ENCODE measurements at places on chromosomes 12 and 14. TPM values are rescaled to one million over a fixed set of nuclear protein-coding genes. Genes with fewer than 3 reads are reported as not detected.

DNA sequence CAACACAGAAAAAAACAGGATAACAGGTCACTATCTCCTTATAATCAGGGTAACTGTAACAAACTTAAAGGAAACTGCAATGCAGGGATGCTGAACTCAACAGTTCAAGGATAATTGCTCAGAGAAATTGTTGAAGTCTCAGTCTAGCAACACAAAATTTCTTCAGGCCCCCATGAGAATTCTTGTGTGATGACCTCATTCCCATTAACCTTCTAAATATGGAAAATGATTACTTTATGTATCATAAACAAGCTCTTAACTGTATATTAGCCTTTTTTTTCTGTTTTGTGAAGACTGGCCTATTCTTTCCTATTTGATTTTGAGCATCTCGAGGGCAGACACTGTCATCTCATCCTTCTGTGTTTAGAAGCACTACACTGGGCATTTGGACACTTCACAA lies 47.1 kb downstream of the IGF1 start:
- H3K36me3 ChIP-seq = no peaks in the 10 kb centered on the region
- DNase-seq = no peak
- no peak overlapping the region for H3K27ac ChIP-seq
- no peak overlapping the region for H3K4me3 ChIP-seq
- no peaks in the 10 kb centered on the region for H3K27me3 ChIP-seq

- peak overlapping the region; percentile 4 for H3K27ac ChIP-seq
- peaks cover 21% of the 10 kb centered on the region for H3K4me1 ChIP-seq
- H3K36me3 ChIP-seq = no peaks in the 10 kb centered on the region
Measured at GRCh38 chr12:51216642-51217041, 1.2 kb downstream of the POU6F1 start.

- H3K27me3 ChIP-seq = peaks cover 22% of the 10 kb centered on the region
- no peaks in the 10 kb centered on the region for H3K36me3 ChIP-seq
- peak within 1 kb of the TSS; percentile 99 for H3K27ac ChIP-seq
- peak within 1 kb of the TSS; percentile 94 for H3K4me3 ChIP-seq
- DNase-seq = peak; percentile 95
Measured at GRCh38 chr14:105065280-105066228, at the start of gene GPR132. Gene GPR132, minus strand, starts transcription at chr14:105065430. Its CDS starts 10,010 bp downstream, at chr14:105055420.

- H3K27ac ChIP-seq = peak overlapping the region; percentile 9
- H3K36me3 ChIP-seq = no peaks in the 10 kb centered on the region
- no peak for DNase-seq
- H3K4me3 ChIP-seq = no peak overlapping the region
- H3K4me1 ChIP-seq = peaks cover 12% of the 10 kb centered on the region
- H3K27me3 ChIP-seq = no peaks in the 10 kb centered on the region
Measured at GRCh38 chr14:100028990-100029677, 36.1 kb upstream of the EVL start.

- no peak for DNase-seq
- no peak overlapping the region for H3K27ac ChIP-seq
- no peaks in the 10 kb centered on the region for H3K4me1 ChIP-seq
- no peaks in the 10 kb centered on the region for H3K27me3 ChIP-seq
Measured at GRCh38 chr14:99574099-99574880, 29.7 kb downstream of the CCDC85C start.

GRCh38 chr12:125386652-125387051 lies 321.4 kb downstream of the AACS start:
- DNase-seq = no peak
- no peak overlapping the region for H3K4me3 ChIP-seq
- H3K27me3 ChIP-seq = peaks cover 2% of the 10 kb centered on the region

DNA sequence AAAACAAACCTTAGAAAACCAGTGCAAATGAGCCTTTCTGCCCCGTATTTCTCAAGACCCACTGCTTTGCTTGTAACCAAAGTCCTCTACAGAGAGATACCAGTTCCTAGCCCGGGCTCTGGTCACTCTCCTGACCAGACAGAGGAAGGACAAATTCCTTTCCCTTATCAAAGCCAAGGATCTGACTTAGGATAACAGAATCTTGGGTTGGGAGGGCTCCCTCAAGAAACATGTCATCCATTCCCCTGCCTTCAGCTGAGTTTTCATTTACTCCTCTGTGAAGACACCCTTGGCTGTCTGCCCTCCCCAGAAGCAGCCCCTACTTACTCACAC lies 116.0 kb upstream of the PARP11 start:
- no peaks in the 10 kb centered on the region for H3K36me3 ChIP-seq
- no peak overlapping the region for H3K4me3 ChIP-seq
- H3K27me3 ChIP-seq = peaks cover 13% of the 10 kb centered on the region
- no peak overlapping the region for H3K27ac ChIP-seq
- no peak for DNase-seq

DNA sequence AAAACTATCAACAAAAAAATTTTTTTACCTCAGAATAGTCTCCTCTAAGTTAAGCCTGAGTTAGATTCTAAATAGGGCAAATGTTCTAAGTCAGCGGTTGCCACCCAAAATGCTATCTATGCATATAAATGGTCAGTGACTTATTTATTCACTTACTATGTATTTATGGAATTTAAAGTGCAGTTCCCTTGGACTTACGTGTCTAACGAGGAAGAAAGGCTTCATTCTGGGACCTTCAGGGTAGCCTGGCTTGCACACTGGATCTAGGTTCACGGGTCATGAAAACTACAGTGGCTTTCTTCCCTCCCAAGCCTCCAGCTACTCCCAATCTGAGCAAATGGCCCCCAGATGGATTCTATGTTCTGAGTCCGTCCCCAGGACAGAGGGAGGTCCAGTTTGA lies 77.1 kb downstream of the ARF6 start:
- peaks cover 3% of the 10 kb centered on the region for H3K36me3 ChIP-seq
- no peaks in the 10 kb centered on the region for H3K27me3 ChIP-seq
- H3K4me1 ChIP-seq = peaks cover 36% of the 10 kb centered on the region
- DNase-seq = no peak
- no peak overlapping the region for H3K27ac ChIP-seq

DNA sequence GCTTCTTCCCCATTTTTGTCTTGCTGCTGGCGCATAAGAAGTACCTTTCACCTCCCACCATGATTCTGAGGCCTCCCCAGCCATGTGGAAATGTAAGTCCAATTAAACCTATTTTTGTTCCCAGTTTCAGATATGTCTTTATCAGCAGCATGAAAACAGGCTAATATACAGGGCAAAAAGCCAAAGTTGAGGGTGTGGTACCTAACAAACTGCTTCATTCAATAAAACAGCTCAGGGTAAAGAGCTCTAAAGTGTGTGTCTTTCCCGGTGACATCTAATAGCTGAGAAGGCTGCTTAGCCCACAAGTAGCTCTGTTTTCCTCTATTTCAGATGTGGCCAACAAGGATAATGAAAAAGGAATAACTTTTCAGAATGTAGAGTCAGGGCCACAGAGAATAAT lies 76.7 kb upstream of the SLC8A3 start:
- H3K27ac ChIP-seq = no peak overlapping the region
- H3K4me1 ChIP-seq = no peaks in the 10 kb centered on the region
- H3K27me3 ChIP-seq = peaks cover 1% of the 10 kb centered on the region
- H3K4me3 ChIP-seq = no peak overlapping the region
- no peaks in the 10 kb centered on the region for H3K36me3 ChIP-seq

DNA sequence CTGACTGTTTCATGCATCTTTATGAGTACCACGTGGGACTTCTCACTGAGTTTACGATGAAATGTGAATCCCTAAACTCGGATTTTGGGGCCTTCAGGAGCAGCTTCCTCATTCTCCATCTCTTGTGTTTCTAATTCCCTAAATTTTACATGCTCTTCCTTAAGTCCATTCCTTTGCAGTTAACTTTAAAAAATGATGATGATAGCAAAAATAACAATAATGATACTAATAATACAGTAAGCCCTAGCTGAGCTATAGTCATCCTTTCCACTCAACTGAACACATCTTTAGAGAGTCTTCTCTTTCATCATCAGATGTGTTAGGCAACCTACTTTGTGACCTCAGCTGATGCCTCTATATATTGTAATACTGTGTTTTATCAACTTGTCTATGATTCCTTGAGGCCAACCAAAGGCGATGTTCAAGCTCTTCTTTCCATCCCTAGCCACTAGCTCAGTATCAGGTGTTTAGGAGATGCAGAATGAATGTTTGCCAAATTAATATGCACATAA lies 1196.4 kb downstream of the VRK1 start:
- peaks cover 14% of the 10 kb centered on the region for H3K4me1 ChIP-seq
- no peak for DNase-seq
- H3K4me3 ChIP-seq = no peak overlapping the region
- peaks cover 4% of the 10 kb centered on the region for H3K27me3 ChIP-seq
- peak overlapping the region; percentile 43 for H3K27ac ChIP-seq

GRCh38 chr12:32104572-32105355 lies 1.9 kb upstream of the BICD1 start:
- no peak overlapping the region for H3K27ac ChIP-seq

DNA sequence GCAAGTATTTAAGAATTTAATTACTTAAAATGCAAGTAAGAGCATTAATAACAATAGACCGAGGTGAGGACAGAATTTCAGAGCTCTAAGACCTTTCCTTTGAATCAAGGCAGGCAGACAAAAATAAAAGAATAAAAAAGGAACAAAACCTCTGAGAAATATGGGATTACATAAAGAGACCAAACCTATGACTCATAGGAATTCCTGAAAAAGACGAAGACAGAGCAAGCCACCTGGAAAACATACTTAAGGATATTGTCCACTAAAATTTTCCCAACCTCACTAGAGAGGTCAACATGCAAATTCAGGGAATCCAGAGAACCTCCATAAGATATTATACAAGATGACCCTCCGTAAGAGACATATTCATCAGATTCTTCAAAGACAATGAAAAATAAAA lies 325.1 kb downstream of the AEBP2 start:
- no peak overlapping the region for H3K4me3 ChIP-seq
- no peak for DNase-seq
- H3K27ac ChIP-seq = no peak overlapping the region

DNA sequence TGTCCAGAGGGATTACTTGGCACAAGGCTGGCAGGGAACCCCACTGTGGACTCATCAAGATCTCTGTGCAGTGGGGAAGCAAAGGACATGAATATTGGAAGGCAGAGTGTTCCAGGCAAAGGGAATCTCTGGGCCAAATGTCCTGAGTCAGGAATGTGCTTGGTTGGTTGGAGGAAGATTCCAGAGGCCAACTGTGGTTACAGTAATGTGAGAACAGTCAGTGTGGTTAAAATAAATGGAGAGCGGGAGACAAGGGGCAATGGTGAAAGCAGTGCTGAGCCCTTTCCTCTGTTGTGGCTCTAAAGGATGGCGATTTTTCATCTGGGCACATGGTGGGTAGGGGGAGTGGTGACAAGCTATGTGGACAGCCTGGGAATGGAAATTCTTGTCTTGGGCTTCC lies 948.2 kb downstream of the BCL11B start:
- H3K4me1 ChIP-seq = peaks cover 2% of the 10 kb centered on the region
- H3K27me3 ChIP-seq = peaks cover 1% of the 10 kb centered on the region
- H3K4me3 ChIP-seq = no peak overlapping the region
- peaks cover 5% of the 10 kb centered on the region for H3K36me3 ChIP-seq

- H3K4me3 ChIP-seq = no peak overlapping the region
- no peaks in the 10 kb centered on the region for H3K36me3 ChIP-seq
- H3K27me3 ChIP-seq = no peaks in the 10 kb centered on the region
- no peak for DNase-seq
- H3K27ac ChIP-seq = no peak overlapping the region
Measured at GRCh38 chr12:88638388-88638787, 58.1 kb upstream of the KITLG start.

GRCh38 chr14:100761481-100761880 lies 34.8 kb downstream of the DLK1 start:
- H3K4me3 ChIP-seq = no peak overlapping the region
- peaks cover 3% of the 10 kb centered on the region for H3K27me3 ChIP-seq
- no peaks in the 10 kb centered on the region for H3K36me3 ChIP-seq
- H3K27ac ChIP-seq = no peak overlapping the region

- H3K27ac ChIP-seq = no peak overlapping the region
- no peaks in the 10 kb centered on the region for H3K4me1 ChIP-seq
- peaks cover 5% of the 10 kb centered on the region for H3K27me3 ChIP-seq
- DNase-seq = no peak
Measured at GRCh38 chr12:131229426-131230339, 276.0 kb downstream of the ADGRD1 start.

- H3K27ac ChIP-seq = no peak overlapping the region
- no peak overlapping the region for H3K4me3 ChIP-seq
- peaks cover 4% of the 10 kb centered on the region for H3K36me3 ChIP-seq
- H3K4me1 ChIP-seq = peaks cover 4% of the 10 kb centered on the region
- peaks cover 21% of the 10 kb centered on the region for H3K27me3 ChIP-seq
- no peak for DNase-seq
Measured at GRCh38 chr12:106585521-106586277, 2.9 kb downstream of the RFX4 start.

DNA sequence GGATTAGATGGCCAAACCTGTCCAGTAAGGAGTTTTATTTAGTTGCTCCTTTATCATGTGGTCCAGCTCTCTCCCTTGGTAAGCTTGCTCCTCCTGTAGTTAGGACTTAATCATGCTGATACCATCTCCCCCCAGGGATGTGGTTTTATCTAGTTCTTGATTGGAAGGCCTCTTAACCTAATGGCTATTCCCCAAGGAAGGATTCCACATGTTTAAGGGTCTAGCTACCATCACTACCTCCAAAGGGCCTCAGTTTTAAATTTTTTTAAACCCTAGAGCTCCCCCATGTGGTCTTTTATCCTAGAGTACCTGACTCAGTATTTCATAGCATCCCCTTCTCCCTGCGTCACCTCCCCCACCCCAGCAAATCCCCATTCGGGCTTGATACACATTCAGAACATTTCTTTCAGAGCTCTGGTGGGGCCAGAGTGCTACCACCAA lies 22.5 kb downstream of the MAP3K12 start:
- H3K36me3 ChIP-seq = peaks cover 12% of the 10 kb centered on the region
- DNase-seq = no peak
- H3K27me3 ChIP-seq = peaks cover 8% of the 10 kb centered on the region
- H3K27ac ChIP-seq = no peak overlapping the region

DNA sequence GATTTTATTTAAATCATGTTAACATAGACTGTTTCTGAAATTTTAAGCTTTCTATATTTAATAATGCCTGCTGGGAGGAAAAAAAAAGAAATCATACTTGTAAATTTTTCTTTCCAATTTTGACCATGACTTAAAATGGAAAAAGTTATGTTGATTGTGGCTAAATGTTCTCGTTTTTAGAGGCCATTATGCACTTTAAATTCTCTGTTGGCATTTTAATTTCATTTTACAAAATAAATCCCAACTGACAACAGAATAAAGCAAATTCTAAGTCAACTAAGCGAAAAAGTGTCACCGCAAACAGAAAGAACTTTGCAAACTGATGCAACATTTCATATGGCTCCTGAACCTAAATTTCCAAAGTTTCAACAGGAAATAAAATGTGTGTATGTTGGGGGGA lies 74.8 kb upstream of the G2E3 start:
- no peaks in the 10 kb centered on the region for H3K4me1 ChIP-seq
- no peak overlapping the region for H3K27ac ChIP-seq
- H3K36me3 ChIP-seq = no peaks in the 10 kb centered on the region
- no peak overlapping the region for H3K4me3 ChIP-seq

Gene KRT2
- polyA plus RNA-seq = 0.61 TPM

Gene ALX1
- not detected for polyA plus RNA-seq

Gene PPTC7
- polyA plus RNA-seq = 9.3 TPM

Gene KLRF2
- not detected for polyA plus RNA-seq

Gene COCH
- polyA plus RNA-seq = 3.1 TPM

Gene SVOP
- polyA plus RNA-seq = not detected

Gene SLCO1B1
- not detected for polyA plus RNA-seq

Gene CLEC4A
- 10.5 TPM for polyA plus RNA-seq

Gene DBX2
- polyA plus RNA-seq = not detected

Gene DICER1
- 6.5 TPM for polyA plus RNA-seq

Gene EMC9
- polyA plus RNA-seq = 19.0 TPM

Gene ACOT6
- polyA plus RNA-seq = not detected

Gene CDKN3
- polyA plus RNA-seq = 6.4 TPM

Gene SCN8A
- 0.06 TPM for polyA plus RNA-seq

Gene TSPAN31
- 103 TPM for polyA plus RNA-seq

Gene KRT75
- not detected for polyA plus RNA-seq

Gene TIMM9
- 51.8 TPM for polyA plus RNA-seq

Gene SAV1
- polyA plus RNA-seq = 6.9 TPM

Gene MARCHF9
- polyA plus RNA-seq = 1.7 TPM

Gene PIP4K2C
- polyA plus RNA-seq = 54.1 TPM

Data from immature natural killer cell (primary cell).